ENCODE measurements at places on chromosomes 1 and 21.
A peak's percentile ranks its signal among the peaks of the same experiment; 100 is the strongest.

- DNase-seq: no peak
Observed at GRCh38 chr1:21123287-21123948, 53.3 kb downstream of the EIF4G3 start.

DNA sequence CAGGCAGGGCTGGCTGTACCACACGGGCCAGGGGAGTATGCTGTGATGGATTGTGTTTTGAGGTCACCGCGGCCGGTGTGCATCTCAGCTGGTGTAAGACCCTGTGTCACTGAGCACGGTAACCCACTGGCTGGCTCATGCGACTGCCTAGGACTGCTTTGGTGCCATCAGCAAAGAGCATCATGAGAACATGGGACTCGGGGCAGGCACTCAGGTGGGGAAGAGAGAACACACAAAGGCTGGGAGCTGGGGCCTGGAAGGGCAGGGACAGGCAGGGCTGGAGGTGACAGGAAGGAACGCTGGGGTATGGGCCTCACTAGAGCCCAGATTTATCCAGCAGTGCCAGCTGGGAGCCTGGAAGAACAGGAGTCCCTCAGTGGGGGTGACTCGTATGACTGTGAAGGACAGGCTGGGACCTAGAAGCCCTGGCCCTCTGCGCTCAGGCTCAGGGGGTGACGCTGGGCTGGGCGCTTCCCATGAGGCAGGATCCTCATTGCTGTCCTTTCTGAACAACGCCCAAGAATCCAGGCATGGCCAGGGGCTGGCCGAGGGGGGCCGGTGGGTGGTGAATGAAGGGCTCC, 210.4 kb upstream of the VAMP3 start:
- no peak for DNase-seq

DNA sequence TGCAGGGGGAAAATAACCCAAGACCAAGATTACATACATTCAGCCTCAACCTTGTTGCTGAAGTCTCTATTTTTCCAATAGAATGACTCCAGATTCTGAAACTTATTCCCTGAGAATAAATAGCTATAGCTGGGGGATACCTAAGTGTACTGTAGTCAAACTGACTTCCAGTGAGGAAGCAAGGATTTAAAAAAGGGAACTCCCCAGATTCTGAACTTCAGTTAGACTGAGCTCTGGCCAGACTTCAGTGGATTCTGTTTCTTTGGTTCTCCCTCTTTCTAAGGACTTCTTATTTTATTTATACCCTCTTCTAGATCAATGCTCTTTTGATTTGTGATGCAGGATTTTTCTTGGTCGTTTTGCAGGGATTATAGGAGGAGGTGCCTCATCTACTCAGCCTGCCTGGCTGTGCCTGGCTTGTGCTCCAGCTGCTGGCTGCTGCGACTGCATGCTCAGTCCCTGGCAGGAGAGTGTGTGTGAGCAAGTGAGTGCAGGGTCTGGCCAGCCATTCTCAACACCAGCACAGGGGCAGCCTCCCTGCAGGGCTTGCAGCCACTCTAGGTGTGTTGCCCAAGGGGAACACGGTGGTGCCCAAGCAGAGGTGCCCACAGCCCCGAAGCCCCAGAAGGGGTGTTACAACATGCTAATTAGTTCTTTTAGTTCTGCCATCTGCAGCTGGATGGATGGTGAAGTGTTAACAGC, 43.0 kb downstream of the SPATA17 start:
- DNase-seq: no peak

- no peak for DNase-seq
Observed at GRCh38 chr1:156639601-156640101, 2.3 kb upstream of the BCAN start.

DNA sequence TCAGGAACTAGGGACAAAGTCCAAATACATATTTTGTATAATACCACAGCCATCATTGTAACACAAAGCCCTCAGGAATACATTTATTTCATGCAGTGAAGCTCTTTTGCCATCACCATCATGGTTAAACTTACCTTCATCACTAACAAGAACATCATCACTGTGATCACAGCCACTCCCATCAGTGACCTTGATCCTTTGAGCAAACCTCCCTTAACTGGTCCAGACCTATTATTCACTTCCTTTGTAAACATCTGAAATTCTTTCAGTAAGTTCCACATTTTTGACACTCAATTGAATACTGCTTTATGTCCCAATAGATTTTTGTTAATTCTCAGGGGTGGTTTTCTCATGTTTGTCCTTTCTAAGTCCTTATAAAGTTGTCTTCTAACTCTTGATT, 16.2 kb upstream of the KPRP start:
- DNase-seq: no peak

- no peak for DNase-seq
Observed at GRCh38 chr1:94554580-94554979, 13.0 kb upstream of the F3 start.

- no peak for DNase-seq
Observed at GRCh38 chr1:193368302-193368701, 181.9 kb upstream of the B3GALT2 start.

GRCh38 chr1:182215764-182216163, 154.3 kb upstream of the ZNF648 start:
- no peak for DNase-seq

DNA sequence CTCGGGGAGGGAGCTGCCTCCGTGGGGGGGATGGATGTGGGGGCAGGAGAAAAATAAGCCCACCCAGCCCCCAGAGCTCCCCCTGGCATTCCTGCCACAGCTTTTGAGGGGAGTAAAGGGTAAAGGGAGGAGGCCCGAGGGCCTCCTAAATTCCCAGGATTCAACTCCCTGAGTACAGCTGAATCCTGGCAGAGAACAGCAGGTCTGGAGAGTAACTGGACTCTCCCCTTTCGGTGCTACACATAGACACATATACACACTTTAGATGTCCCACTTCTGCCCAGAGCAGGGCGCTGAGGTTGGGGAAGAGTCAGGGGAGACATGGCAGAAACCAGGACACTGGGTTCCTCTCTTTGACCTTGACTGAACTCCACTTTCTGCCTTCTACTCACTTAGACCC, 3.0 kb downstream of the KIRREL1 start:
- DNase-seq: no peak

GRCh38 chr1:220430059-220430458, 97.9 kb upstream of the MARK1 start:
- no peak for DNase-seq

DNA sequence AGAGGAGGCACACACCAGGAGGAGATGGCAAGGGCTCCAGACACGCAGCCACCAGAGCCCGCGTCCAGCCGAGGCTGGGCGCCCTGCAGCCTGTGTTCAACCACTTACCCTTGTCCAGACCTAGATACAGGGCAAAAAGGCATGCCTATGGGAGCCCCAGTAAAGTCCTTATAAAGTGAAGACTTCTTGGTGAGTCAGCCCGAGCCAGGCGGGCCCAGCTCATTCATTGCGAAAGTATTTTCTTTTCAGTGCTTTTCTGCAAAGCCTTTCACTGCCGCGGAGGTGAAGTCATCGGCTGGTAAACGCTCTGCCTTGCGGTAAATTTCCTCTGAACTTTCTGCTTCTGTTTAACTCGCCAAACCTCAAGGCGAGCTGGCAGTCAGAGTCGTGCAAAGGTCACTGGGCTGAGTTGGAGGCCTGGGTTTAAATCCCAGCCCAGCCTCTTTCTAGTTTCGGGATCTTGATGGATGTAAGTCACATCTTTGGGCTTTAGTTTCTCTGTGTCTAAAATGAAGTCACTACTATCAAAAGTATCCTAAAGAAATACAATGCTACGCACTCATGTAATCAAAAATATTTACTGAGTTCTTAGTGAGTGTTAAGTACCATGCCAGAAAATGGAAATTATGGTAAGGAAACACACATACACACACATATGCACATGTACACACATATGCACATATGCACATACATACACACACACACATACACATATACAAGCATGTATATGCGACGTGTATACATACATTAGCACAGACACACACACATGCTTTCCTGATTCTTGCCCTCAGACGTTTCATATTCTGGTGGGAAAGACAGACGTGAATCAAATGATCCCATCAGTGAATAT, 54.7 kb upstream of the IFFO2 start:
- no peak for DNase-seq

- DNase-seq: no peak
Observed at GRCh38 chr1:18573170-18573569, 57.5 kb upstream of the PAX7 start.

- DNase-seq: no peak
Observed at GRCh38 chr1:67801903-67802302, 31.4 kb downstream of the GNG12 start.

DNA sequence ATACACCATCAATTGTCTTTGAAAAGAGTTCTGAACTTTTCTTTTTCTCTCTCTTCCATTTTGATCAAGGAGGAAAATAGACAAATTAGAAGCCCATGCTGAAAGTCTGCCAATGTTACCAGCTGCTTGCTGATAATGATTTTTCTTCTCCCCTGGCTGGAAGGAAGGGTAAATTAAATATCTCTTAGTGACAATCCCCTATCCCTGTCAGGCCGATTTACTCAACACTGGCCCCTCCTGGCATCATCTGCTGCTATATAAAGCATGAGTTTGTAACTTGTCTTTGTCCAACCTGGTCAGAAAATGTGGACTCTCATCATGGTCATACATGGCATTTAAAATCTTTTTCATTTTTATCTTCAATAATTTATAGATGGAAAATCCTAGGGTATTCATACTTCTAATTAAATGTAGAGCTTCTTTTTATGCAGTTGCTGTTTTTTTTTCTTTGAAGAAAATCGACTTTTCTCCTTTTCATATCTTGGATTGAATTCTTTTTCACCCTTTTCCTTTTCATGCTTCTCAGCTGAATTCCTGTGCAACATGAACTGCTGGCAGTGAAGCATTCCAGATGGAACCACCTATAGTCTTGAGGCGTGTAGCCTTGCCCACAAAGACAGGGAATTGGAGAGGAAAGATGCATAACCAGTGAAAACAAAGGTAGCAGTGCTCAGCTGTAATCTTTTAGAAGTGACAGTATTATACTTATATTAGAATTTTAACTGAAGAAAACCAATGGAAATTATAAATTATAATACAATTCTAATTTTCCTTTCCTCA, 214.7 kb upstream of the PTGFR start:
- no peak for DNase-seq

GRCh38 chr1:88350648-88351047, 333.4 kb upstream of the PKN2 start:
- no peak for DNase-seq

- DNase-seq: no peak
Observed at GRCh38 chr1:40978886-40979240, 633 bp upstream of the CTPS1 start.

GRCh38 chr1:186915555-186915954, 86.8 kb downstream of the PLA2G4A start:
- DNase-seq: no peak

DNA sequence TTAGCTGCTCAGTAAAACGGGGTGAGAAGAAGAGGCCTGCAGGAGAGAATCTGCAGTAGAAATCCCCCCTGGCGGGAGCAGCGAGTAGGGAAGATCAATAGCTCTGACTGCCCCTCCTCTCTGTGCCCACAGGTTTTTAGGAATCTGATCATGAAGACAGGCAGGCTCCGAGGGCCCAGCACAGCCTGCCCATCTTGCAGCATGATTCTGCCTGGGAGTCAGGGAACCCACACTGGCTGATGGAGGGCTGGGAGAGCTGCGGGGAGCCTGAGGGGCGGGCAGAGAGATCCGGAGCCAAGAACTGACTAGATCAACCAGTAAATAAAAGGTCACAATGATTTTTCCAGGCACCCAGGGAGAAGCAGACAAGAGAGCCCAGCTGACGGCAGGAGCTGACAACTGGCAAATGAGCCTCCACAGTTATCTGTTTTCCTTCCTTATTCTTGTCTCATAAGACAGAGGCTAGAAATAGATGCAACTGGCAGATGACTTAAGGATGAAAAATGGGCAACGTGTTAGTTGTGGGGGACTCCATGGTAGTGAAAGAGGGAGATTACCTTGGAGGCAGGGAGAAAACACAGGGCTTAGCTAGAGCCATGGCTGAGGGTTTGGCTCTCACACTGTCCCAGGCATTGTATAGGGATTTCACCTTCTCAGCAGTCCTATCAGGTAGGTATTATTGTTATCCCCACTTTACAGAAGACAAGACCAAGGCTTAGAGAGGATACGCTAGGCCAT, 116.2 kb downstream of the PLXNA2 start:
- DNase-seq: no peak

DNA sequence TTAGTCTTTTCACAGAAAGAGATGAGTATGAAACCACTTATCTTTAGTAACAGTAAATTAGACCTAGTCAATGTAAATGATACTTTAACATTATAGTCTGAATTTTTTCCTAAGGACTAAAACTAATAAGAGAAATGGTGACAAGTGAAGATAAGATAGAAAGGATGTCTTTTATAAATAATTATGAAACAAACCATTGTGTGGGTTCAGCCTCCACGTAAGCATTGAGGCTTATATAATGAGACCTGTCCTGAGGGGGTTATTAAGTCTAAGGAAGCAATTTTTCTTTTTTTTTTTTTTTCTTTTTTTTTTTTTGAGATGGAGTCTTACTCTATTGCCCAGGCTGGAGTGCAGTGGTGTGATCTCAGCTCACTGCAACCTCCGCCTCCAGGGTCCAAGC, 55.8 kb downstream of the UROD start:
- no peak for DNase-seq

GRCh38 chr1:33327587-33328325, 6.9 kb upstream of the A3GALT2 start:
- no peak for DNase-seq

- DNase-seq: peak; percentile 45
Observed at GRCh38 chr1:100866041-100866900, 28.4 kb downstream of the EXTL2 start.

DNA sequence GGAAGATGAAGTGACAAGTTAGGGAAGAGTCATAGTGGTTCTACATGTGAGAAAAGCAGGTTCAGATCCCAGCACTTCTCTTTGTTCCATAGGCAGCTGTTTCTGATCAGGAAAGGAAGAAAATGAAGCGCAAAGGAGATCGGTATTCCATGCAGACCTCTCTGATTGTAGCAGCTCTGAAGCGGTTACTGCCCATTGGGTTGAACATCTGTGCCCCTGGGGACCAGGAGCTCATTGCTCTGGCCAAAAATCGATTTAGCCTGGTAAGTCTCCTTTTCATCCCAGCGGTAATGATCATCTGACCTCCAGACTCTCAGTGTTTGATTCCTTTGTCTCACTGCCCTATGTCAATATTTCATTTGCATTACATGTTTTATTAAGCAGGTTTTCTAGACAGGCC, 173.6 kb downstream of the ZP4 start:
- DNase-seq: no peak

GRCh38 chr21:28252928-28253327, 739.7 kb downstream of the LTN1 start:
- no peak for DNase-seq

DNA sequence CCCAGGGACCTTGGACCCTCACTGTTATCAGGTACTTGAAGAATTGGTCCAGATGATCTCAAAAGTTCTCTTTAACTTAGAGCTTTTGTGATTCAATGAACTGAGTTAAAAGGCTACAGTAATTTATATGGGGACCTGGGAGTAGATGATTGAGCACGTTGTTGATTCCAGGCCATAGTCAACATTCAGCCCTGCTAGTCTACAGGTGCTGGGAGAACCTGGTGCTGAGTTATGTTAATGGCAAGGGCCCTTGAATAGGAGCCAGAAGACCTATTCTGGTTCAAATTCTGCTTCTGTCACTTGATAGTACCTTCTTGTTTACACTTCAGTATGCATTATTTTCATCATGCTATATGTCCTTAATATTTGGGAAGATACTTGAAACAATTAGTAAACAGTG, 11.2 kb downstream of the DYRK3 start:
- no peak for DNase-seq

All from erythroblast (primary cell).